NCI-H2171 (cell line): ENCODE measurements at places on chromosomes 3 and 15.
A peak's percentile ranks its signal among the peaks of the same experiment; 100 is the strongest.

DNA sequence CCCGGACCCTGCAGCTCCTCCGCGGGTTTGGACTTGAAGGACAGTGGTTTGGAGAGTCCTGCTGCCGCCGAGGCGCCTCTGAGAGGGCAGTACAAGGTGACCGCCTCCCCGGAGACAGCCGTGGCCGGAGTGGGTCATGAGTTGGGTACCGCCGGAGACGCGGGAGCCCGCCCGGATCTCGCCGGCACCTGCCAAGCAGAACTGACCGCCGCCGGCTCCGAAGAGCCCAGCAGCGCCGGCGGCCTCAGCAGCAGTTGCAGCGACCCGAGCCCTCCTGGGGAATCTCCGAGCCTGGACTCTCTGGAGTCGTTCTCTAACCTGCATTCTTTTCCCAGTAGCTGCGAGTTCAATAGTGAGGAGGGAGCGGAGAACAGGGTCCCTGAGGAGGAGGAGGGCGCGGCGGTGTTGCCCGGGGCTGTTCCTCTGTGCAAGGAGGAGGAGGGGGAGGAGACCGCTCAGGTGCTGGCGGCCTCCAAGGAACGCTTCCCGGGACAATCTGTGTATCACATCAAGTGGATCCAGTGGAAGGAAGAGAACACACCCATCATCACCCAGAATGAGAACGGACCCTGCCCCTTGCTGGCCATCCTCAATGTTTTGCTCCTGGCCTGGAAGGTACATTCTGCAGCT, 634 bp downstream of the MINDY2 start:
- peak; percentile 33 for DNase-seq

DNA sequence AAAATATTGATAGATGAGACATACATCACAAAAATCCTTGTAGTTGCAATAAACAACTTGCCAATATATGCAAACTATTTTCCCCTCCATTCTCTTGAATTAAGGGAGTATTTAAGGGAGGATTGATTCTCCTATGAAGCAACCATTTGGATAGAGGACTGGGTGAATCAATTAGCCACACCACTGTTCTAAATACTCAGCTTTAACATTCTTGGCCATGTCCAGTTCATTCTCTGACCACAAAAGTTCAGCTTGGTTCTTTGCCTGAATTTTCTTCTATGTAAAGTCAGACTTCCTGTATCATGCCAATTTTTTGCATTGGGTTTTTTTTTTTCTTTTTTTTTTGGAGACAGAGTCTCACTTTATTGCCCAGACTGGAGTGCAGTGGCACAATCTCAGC, 15.8 kb upstream of the SEC11A start:
- no peak for DNase-seq

DNA sequence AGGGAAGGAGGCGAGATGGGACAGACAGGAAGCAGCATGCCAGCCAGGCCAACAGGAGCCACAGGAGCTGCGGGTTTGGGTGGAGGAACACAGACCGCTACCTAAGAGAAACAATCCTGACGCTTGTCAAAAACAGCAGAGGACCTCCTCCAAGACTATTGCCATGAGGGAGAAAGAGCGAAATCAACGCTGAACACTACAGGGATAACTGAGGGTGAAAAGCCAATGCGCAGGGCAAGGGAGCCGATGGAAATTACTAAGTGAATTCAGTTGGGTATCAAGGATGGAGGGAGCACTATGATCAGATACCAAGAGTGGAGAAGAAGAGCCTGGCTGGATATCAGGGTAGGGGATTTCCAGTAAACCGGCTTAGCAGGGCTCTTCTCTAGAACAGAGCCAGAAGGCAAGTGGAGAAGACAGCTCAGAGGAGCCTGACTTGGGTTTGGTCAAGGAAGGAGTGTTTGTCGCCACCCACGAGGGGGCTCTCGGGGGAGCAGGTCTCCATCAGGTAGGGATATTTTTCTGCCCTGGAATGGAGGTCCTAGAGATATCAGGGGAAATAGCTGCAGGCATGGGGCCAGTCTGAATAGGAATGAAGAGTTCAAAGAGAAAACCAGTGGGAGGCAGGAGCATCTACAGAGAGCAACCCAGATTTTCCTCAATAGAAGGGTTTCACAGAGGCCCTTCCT, 48.4 kb downstream of the SLC41A3 start:
- DNase-seq = no peak

GRCh38 chr3:102361101-102361500, 73.7 kb upstream of the ZPLD1 start:
- DNase-seq = no peak

DNA sequence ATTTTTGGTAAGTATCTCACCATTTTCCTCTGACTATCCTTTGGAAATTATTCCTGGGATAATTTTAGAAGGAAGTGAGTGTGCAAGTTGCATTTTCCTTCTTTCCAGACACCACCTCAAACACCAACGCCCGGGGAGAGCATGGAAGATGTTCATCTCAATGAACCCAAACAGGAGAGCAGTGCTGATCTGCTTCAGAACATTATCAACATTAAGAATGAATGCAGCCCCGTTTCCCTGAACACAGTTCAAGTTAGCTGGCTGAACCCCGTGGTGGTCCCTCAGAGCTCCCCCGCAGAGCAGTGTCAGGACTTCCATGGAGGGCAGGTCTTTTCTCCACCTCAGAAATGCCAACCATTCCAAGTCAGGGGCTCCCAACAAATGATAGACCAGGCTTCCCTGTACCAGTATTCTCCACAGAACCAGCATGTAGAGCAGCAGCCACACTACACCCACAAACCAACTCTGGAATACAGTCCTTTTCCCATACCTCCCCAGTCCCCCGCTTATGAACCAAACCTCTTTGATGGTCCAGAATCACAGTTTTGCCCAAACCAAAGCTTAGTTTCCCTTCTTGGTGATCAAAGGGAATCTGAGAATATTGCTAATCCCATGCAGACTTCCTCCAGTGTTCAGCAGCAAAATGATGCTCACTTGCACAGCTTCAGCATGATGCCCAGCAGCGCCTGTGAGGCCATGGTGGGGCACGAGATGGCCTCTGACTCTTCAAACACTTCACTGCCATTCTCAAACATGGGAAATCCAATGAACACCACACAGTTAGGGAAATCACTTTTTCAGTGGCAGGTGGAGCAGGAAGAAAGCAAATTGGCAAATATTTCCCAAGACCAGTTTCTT, 3.9 kb downstream of the NFKBIZ start:
- DNase-seq = no peak

GRCh38 chr3:192879346-192880031, 38.2 kb downstream of the MB21D2 start:
- no peak for DNase-seq

GRCh38 chr15:87760547-87761314, 495.8 kb downstream of the NTRK3 start:
- no peak for DNase-seq

DNA sequence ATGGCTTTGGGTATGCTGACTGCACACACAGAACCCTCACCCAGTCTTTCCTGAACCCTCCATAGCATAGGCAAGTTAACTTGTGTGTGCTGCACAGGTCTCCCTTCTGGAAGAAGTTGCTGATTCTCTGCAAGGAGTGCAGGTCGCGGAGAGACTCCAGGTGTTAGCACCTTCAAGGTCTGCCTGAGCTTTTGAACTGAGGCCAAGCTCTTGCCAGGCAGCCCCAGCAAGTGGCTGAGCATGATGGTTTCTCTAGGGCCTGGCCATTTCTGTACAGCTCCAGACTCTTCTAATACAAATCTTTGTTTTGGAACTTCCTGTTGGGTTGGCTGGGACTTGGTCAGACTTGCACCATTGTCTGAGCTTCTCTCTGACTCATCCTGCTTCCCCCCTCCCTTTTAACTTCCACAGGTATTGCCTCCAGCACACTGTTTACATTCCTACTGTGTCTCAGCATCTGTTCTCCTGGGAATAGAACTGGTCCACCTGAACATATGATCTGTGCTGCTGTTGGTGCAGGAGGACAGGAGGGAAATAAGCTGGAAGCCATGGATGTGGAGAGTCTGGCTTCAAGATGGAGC, 53.3 kb downstream of the KY start:
- DNase-seq = no peak

- no peak for DNase-seq
Measured at GRCh38 chr3:54421943-54422342, 299.6 kb downstream of the CACNA2D3 start.

DNA sequence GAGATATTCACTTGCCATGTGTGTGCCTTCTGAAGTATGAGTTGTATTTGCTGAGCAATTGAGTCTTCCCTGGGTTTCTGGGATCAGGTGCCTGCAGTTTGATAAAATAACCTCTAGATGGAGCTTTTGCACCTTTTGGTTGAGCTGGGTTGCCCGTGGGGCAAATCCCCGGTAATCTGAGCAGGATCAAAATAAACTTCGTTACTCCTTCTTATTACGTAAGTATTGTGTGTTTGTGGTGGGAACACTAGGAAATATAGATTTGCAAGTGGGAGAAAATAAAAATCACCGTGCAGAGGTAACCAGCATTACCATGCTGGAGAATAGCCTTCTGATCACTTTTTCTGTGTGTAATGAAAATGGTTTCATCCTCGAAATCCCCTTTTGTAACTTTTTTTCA, 277.4 kb upstream of the NR2E3 start:
- peak; percentile 40 for DNase-seq

GRCh38 chr15:57353317-57353804, 22.9 kb upstream of the CGNL1 start:
- no peak for DNase-seq

DNA sequence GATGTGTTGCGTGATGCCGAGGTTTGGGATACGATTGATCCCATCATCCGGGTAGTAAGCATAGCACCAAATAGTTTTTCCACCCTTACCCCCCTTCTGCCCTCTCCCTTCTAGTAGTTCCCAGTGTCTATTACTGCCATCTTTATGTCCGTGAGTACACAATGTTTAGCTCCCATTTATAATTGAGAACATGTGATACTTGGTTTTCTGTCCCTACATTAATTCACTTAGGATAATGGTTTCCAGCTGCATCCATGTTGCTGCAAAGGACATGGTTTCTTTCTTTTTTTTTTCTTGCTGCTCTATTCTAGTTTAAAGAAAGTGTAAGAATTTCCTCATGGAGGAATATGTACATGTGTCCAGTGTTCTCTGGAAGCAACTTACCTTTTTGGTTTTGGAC, 51.8 kb downstream of the NSUN3 start:
- no peak for DNase-seq

- peak; percentile 22 for DNase-seq
Measured at GRCh38 chr3:140051019-140051957, 116.3 kb downstream of the CLSTN2 start.
